ENCODE measurements at places on chromosomes 4 and X.
A peak's percentile ranks its signal among the peaks of the same experiment; 100 is the strongest.

GRCh38 chrX:121301356-121301755 is 253.9 kb downstream of the GLUD2 start:
- DNase-seq: no peak

GRCh38 chrX:110172215-110172614 is 145.7 kb downstream of the AMMECR1 start:
- DNase-seq: no peak

DNA sequence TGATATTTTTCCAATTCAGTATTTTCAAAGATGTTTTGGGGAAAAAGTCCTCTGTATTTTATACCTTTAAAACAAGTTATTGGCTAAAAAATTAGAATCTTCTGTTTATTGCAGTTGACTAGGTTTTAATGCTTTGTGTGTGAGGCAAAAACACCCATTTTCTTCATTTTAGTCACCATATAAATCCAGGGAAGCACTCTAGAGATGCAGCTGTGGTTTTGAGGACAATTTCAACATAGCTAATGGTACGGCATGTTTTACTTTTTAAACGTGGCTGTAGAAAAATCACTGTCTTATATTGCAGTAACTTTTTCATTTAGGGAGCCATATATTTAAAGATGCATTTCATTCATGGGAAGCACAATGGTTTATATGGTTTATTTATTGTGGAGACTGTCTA is 129.1 kb upstream of the PITX2 start:
- DNase-seq: no peak

- DNase-seq: no peak
Observed at GRCh38 chr4:158033416-158034120, 139.3 kb downstream of the GASK1B start.

DNA sequence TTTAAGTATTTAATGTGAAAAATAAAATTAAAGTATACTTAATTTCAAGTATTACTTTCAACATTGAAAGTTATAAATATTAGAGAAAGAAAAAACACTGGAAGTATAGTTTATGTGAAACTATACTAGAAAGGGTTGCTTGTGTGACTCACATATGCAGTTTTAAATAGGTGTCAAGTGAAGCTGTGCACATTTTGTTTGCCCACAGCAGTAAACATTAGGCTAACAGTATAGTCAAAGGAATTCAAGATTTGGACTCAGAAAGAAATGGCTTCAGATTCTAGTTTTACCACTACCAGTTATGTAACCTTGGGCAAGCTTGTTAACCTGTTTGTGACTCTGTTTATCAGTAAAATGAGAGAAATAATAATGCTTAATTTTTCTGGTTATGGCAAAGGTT is 148.2 kb downstream of the FAM47B start:
- no peak for DNase-seq

DNA sequence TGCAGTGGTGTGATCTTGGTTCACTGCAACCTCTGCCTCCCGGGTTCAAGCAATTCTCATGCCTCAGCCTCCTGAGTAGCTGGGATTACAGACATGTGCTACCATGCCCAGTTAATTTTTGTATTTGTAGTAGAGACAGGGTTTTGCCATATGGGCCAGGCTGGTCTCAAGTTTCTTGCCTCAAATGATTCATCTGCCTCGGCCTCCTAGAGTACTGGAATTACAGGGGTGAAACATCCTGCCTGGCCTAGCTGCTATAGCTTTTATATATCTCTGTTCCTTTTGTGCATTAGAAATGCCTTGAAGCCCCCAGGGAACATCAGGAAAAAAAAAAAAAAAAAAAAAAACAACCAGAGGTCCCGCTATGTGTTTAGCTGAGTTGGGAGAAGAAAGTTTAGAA is 34.8 kb downstream of the UBE2K start:
- no peak for DNase-seq

DNA sequence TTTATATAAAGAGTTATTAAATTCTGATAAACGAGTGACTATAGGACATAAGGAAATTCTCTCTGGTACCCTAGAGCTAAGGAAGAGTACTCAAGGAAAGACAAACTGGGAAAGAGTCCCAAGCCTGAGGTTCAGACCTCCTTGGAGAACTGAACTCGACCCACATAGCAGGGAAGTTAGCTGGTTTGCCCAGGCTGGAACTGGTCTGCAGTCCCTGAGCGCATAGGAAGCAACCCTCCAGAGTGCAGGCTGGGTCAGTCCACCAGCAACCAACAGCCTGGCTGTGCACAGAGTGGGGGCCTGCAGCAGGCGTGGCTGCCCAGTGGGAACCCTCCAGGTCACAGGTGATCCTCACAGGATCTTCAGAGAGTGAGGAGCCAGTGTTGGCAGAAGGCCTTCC is 114.1 kb downstream of the SOWAHB start:
- DNase-seq: no peak

DNA sequence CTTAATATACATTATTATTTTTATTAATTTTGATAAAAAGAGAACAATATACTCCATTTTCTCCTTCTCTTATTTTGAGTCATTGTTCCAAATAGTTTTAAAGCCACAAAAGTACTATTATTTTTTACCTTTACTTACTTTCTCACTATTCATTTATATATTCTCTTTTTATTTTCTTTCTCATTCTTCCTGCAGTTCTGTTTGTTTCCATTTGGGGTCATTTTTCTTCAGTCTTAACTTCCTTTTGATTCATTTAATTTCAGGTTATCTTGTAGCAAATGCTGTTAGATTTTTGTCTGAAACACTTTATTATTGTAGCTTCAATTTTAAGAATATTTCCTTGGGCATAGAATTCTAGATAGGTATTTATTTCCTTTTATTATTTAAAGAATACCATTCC is 438.6 kb upstream of the EPHA5 start:
- no peak for DNase-seq

DNA sequence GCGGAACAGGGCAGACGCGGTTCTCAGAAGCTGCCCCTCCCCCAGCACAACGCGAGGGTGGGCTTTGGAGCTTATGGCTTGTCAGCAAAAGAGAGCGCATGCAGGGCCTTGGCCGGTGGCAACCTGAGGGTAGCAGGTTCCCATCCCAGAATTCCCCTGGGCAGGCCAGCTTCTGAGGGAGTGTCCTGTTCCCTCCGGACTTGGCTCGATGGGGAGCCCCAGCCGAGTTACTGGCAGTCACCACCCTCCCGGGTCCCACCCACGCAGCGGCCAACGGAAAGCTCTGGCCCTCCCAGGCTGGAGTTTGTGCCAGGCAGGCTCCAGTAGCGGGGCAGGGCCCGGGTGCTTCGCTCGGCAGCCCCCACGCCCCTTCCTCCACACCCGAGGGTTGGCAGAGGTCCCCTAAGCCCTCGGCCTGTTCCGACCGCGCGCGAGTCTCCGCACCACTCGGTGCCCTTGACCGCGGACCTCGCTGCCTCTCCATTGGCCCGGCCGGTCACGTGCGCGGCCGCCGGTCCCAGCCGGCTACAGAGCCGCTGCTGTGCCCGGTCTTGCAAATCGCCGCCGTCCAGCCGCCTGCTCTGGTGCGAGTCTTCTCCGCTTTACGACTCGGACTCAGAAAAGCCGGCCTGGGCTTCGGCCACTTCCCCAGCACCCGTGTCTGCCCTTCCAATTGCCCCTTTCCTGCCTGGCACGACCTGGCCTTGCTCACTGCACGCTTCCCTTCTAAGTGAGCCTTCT is 20.9 kb upstream of the MTM1 start:
- no peak for DNase-seq

DNA sequence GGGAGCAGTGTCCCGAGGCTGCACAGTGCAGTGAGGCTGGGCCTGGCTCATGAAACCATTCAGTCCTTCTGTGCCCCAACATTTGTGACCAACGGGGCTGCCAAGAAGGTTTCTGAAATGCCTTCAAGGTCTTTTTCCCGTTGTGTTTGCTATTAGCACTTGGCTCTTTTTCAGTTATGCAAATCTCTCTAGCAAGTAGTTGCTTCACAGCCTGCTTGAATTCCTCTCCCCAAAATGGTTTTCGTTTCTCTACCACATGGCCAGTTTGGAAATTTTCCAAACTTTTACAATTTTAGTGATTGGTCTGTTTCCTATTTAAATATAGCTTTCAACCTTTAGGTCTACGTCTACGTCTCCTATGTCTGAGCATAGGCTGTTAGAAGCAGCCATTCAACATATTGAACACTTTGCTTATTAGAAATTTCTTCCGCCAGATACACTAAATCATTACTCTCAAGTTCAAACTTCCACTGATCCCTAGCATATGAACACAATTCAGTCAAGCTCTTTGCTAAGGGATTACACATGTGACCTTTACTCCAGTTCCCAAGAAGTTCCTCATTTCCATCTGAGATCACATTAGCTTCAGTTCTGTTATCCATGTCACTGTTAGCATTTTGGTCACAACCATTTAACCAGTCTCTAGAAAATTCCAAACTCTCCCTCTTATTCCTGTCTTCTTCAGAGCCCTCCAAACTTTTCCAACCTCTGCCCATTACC is 901.8 kb downstream of the GLUD2 start:
- no peak for DNase-seq

DNA sequence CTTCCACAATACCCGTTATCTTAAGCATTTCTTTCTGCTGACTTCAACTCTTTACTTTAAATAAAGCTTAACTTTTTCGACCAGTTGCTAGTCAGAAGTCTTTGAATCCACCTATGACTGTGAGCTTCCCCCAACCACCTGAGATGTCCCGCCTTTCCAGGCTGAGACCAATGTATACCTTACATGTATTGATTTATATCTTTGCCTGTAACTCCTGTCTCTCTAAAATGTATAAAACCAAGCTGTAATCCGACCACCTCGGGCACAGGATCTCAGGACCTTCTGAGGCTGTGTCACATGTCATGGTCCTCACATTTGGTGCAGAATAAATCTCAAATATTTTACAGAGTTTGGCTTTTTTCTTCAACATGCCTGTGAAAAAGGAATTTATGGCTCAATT is 2.9 kb upstream of the TMEM164 start:
- no peak for DNase-seq

GRCh38 chrX:15973299-15973698 is 118.7 kb upstream of the AP1S2 start:
- no peak for DNase-seq

- peak; percentile 40 for DNase-seq
Observed at GRCh38 chrX:70042399-70043371, 7.1 kb downstream of the AWAT2 start.

DNA sequence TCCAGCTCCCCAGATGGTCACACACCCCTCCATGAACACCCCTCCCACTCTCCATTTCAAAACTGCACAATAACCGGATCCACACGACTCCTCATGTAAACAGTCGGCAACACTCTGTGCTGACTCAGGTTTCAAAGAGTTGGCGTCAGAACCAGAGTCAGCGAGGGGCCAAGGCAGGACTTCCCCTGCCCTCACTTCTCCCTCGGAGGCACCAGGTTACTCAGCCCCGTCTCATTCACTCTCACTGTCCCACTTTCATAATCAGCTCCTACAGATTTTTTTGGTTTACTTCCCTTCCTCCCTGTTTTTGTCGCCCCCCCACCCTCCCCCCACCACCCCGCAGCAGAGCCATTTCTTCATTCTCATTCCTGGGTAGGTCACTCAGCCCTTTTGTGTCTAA is 2.7 kb upstream of the TIMP1 start:
- DNase-seq: no peak

- DNase-seq: no peak
Observed at GRCh38 chrX:6909396-6909795, 238.1 kb upstream of the STS start.

DNA sequence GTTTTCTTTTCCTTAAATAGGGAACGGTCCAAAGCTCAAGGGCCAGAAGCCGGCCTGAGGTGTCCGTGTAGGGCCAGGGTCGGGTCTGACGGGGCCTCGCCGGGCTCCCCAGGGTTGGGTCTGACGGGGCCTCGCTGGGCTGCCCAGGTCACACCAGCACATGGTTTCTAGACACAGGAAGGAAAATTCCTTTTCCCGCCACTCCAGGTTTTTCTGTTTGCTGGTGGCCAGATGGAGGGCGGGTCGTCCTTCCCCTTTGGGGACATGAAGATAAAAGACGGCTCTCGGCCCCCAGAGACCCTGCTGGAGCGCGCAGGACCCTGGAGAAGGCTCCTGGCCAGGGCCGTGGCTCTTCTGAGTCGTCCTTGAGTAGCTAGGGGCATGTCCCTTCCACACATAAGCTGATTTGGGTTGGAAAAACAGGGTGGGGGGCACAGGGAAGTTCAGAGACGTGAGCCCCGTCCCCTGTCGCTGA is 35.1 kb downstream of the PIGG start:
- DNase-seq: peak; percentile 64

DNA sequence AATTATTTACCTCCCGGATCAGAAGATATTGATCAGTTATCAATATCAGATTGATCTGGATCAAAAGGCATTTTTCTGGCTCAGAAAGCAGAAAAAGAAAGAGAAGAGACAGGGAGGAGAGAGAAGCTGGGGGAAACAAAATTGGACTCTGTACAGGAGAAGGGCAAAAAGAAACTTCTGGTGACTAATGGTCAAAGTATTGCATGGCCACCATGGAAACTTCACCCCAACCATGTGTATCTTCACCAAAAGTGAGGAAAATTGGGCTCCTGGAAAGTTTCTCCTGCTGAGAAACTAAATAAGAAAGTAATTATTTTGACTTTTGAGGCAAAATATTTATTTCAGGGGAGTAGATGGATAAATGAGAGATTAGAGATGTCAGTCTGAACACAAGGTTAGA is 33.9 kb downstream of the RNF150 start:
- DNase-seq: no peak

- no peak for DNase-seq
Observed at GRCh38 chrX:132367984-132368383, 120.9 kb downstream of the MBNL3 start.

DNA sequence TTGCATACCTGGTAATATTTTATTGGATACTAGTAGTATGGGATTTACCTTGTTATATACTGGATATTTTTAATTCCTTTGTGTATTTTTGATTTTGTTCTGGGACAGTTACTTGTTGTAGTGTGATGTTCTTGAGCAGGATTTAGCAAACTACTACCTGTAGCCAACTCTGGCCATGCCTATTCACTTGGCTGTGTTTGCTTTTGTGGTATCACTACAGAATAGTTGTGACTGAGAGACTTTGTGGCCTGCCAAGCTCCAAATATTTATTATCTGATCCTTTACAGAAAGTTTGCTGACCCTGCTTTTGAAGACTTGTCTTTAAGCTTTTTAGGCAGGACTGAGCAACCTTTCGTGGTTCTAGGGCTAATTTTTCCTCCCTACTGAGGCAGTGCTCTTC is 17.8 kb downstream of the ZCCHC4 start:
- DNase-seq: no peak

- no peak for DNase-seq
Observed at GRCh38 chr4:52915191-52915590, 53.1 kb downstream of the RASL11B start.

DNA sequence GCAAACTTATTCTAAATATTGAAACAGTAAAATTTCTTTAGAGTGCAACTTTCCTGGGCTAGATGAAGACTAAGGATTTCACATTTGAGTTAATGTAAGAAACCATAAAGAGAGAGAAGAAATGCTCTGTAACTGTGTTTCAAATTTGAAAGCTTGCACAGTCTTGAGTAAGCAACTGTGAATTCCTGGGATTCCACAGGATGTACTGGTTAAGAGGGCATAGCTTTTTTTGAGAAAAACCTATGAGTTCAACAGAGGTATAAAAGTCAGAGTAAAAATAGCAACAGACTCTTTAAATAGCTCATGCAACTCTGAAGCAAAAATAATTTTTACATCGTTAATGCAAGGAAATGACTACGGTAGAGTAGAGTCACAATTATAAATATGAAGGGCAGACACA is 25.5 kb downstream of the ZNF330 start:
- no peak for DNase-seq
